ENCODE measurements at places on chromosomes 12 and 14.

DNA sequence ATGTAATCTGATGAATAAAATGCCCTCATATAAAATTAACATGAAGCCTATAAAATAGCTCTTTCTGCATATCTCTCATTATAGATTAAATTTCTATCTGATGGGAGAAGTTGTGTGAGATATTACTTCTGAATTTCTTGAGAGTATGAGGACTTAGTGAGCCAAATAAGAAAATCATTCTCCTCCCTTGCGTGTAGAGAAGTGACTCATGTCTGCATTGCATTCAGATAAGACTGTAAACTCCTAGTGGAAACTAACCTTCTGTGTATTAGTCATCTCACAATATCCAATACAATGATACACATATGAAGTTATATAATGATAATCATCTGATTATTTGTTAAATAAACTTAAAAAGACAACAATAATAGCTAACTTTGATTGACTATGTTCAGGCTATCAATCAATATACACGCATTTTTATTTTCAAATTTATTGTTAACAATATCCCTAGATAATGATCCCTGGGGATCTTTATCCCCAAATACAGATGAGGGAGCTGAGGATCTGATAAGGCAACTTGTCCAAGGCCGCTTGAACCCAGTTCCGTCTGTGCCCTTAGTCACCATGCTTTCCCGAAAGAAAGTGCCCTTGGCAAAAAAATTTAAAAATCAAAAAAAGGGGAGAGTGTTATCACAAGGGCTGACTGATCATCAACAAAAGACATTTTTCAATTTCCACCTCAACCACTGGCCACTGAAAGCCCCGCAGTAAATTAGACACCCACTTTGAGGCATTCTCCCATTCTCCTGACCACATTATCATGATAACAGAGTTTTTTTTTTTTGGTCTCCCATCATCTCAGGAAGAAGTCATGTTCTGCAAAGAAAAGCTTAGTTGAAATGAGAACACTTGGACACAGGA lies 189.2 kb upstream of the RASSF8 start:
- DNase-seq: no peak

DNA sequence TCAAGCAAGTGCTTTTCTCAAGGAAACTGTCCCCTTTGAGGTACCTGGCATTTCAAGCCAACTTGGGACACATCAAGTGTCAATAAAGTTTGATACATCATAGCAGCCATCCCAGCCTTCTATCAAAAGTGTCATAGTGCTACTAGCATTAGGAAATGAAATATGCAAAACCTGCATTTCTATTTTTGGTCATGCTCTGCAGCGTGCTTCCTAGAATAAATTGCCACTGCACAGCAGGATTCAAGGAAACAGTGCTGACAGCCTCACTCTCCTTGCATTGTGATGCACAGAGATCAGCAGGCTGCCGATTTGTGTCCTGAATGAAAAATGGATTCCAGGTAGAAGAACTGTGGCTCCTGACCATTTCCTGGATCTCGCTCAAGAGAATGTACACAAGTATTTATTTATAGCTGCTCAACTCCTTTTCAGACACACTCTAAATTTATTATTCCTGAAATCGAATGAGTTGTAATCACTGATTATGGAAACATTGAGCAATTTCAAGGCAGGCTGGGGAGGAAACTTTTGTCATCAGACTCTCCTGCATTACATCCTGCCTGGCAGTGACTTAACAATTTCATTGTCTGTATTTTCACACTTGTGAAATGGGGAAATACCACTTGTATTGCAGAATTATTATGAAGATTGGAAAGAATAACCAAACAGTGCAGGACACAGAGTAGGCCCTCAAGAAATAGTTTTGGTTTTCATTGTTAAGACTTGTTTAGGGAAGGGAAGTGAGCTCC lies 120.9 kb downstream of the SLC38A6 start:
- DNase-seq: no peak

DNA sequence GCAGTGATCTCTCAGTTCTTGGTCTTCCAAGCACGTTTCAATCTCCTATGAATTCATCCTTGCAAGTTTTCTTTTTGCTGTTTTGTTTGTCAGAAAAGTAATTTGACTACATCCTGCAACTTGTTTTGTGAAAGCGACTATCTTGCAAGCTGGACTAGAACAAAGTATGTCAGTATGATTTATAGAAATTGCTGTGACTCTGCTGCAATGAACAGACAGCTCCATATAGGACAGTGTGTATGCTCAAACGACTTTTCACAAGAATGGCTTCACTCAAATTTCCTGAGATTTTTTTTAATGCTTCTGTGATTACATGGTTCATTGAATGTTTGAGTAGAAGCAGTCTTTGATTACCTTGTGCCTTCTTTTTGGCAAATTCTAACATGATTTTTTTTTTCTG lies 123.5 kb upstream of the TRHDE start:
- DNase-seq: no peak

DNA sequence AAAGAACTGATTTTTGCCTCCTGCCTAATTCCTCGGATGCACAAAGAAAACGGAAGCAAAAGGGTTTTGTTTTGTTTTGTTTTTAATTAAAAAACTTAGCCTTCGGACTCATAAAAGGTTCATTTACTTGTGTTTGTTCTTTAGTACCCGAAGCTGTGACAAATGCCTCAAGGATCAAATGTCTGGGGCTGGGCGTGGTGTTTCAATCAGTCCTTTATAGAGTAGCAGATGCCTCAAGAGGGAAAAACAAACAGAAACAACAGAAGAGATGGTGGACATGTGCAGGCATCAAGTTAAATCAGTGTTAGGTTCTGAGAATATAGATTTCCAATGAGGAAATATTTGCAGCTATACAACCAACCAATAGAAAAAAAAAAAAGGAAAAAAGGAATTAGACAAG lies 1.6 kb upstream of the WIF1 start:
- DNase-seq: no peak

- DNase-seq: no peak
Observed at GRCh38 chr14:80862983-80863382, 78.6 kb downstream of the CEP128 start.

DNA sequence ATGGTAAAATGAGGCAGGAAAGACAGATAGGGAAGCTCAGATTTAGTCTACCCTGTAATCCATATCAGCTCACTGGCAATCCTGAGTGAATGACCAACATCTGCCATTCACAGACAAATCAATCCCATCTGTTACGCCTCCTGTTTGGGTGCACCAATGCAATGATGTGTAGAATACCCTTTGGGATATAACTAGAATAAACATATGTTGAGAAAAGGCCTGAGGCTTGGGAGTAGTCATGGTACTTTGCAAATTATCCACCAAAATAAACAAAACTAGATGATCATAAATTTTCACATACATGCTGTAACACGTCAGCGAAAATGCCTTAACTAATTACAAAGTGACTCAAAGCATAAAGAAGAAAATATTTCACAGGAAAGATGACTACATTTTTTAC lies 78.8 kb downstream of the KCNC2 start:
- DNase-seq: no peak

DNA sequence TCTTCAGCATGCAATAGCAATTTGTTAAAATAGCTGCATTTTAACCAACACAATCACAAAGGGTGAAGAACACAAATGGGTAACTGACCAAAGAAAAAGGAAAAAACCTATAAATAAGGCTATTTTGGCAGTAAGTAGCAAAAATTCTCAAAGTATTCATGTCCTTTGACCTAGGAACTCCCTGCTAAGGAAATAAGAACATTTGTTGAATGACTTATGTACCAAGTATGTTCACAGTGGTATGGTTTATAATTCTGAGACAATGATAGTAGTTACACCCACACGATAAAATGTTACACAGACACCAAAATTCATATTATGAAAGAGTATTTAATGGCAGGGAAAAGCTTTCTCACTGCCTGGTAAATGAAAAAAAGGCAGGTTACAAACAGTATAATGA lies 16.9 kb downstream of the CCDC88C start:
- no peak for DNase-seq

GRCh38 chr12:107788690-107789458 lies 14.4 kb downstream of the ASCL4 start:
- no peak for DNase-seq

GRCh38 chr12:94309373-94309772 lies 150.3 kb downstream of the CEP83 start:
- no peak for DNase-seq

GRCh38 chr12:125092108-125092871 lies 27.1 kb downstream of the AACS start:
- DNase-seq: no peak

GRCh38 chr14:55600784-55601561 lies 21.0 kb downstream of the KTN1 start:
- DNase-seq: no peak

- DNase-seq: no peak
Observed at GRCh38 chr12:95615749-95616148, 64.5 kb upstream of the USP44 start.

DNA sequence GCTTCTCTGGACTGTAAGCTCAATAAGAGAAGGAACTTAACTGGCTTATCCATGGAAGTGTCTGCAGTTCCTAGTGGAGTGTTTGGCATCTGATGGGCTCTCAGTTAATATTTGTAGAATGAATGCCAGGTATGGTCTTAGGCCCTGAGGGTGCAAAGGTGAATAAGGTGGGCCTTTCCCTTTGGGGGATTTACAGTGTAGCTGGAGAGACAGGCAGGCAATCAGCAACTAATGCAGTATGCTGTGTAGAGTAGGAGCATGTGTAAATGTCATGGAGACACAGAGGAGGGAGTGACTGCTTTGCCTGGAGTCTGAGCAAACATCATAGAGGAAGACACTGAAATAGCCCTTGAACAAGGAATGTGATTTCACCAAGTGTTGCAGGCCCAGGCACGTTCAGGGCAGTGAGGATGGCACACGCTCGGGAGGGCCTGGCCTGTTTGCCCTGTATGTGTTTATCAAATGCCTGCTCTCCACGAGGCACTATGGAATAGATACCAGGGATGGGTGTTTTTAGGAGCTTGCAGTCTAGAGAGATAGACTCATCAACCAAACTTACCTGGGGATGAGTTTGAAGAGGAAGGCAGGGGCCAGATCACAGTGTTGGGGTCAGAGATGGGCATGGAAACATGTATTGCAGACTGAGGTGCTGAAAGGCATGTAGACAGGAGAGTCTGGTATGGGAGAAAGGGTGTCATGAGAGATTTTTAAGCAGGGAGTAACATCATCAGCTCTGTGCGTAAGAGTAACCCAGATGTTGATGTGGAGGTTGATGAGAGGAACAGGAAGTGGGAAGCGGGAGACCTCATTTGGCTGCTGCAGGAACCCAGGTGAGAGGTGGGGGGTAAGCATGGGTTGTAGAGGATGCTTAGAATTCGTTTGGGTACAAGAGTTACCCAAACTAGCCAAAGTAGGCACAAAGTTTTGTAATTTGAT lies 54.1 kb downstream of the PLXNC1 start:
- DNase-seq: no peak

GRCh38 chr12:66011731-66012130 lies 118.8 kb downstream of the LLPH start:
- DNase-seq: no peak

GRCh38 chr14:32932302-32932913 lies 6.3 kb upstream of the NPAS3 start:
- DNase-seq: no peak

- no peak for DNase-seq
Observed at GRCh38 chr12:112904571-112904970, 2.2 kb upstream of the OAS1 start.

- DNase-seq: no peak
Observed at GRCh38 chr12:91133871-91134270, 22.6 kb upstream of the LUM start.

GRCh38 chr12:126776026-126776655 lies 1490.8 kb upstream of the TMEM132C start:
- DNase-seq: no peak

DNA sequence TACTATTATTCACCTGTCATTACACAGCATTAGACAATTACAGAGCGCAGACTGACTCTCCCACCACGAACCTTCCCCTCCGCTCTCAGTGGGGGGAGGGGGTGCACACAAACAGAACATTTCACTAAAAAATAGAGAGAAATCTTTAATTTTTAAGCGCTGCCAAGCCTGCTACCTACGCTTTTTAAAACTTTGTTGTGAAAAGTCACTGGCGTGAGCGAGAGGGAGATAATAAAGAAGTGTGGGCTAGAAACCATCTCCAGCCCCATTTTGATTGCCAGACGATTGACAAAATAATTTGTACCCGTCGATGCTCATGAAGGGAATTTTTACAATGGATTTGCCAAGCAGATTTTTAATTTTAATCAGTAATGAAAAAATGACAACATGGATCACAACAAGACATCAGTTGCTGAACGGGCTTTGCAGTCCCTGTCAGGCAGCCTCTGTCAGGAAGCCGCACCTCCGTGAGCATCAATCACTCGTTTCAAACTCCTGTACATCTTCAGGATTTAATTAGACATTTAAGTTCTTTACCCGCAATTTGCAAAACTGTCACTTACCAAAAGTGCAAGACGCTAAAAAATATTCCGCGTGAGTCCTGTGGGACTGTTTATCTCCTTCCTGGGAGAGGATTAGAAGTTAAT lies 209.1 kb downstream of the BCL11B start:
- DNase-seq: no peak

DNA sequence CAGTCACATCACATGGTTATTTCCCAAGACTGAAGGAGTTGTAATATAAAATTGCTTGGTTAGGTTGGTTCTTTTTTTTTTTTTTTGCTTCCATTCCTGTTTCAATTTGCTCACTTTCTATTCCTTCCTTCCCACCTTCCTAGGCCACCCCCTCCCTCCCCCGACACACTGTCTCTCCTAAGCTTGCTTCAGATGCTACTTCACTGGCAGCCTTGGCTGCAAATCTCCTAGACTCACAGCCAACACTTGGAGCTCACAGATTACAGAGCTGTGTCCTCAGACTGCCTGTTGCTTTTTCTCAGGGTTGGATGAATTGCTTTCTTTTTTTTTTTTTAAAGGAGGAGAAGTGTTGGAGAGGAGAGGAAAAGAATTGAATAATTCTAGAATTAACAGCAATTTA lies 77.3 kb upstream of the GRIN2B start:
- no peak for DNase-seq

DNA sequence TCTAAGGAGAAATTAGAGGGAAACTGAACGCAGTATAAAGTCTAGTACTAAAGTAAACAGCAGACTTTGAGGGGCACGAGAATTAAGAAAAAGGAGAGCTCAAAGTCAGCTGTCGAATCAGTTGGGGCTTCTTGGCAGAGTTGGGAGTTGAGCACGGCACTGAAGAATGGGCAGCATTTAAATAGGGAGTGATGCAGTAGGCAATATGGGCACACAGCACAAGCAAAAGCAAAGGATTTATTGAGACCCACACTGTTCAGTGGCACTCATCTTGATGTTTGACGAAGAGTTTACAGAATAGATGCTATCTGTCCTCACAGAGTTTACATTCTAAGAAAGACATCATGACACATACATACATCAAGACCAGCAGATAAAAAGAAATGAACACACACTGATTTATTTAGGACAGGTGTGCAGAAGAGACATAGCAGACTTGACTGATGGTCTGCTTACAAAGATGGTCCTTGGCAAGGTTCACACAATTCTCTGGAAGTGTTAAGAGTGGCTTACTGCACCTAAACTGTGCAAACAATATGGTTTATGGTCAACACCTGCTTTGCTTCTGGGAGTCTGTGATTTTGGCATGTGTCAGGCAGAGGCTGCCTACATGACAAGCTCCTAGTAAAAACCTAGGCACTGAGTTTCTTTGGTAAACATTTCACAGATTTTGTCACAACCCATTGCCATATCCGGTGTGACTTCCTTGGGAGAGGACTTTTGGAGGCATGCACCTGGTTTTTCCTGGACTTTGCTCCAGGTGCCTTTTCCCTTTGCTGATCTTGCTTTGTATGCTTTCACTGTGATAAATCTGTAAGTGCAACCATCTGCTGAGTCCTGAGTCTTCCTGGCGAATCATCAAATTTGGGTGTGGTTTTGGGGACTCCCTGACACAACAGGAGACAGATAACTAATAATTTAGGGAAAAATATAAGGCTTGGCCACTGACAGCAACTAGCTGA lies 26.3 kb downstream of the ALKBH1 start:
- no peak for DNase-seq

GRCh38 chr12:69932676-69933552 lies 107.9 kb downstream of the MYRFL start:
- no peak for DNase-seq
